ENCODE measurements at places on chromosomes 4 and X.

DNA sequence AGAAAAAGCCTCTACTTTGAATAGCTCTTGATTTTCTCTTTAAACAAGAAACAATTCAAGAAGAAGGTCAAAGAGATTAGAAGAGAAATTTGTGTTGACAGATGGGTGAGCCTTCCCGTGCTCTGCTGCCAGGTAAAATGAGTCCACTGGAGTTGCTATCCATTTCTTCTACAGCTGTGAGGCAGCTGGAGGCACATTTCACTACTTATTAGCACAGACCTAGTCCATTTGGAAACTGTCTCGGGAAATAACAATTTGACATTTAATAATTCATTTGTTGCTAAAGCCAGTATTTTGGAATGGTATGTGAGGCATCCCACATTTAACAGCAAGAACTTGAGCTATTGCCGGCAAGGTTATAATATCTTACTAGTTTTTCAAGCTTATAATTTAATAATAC is 396.8 kb upstream of the GRIA3 start:
- DNase-seq, result no peak
- no peak overlapping the region for H3K27ac ChIP-seq
- H3K4me1 ChIP-seq, result no peaks in the 10 kb centered on the region
- no peaks in the 10 kb centered on the region for H3K27me3 ChIP-seq

DNA sequence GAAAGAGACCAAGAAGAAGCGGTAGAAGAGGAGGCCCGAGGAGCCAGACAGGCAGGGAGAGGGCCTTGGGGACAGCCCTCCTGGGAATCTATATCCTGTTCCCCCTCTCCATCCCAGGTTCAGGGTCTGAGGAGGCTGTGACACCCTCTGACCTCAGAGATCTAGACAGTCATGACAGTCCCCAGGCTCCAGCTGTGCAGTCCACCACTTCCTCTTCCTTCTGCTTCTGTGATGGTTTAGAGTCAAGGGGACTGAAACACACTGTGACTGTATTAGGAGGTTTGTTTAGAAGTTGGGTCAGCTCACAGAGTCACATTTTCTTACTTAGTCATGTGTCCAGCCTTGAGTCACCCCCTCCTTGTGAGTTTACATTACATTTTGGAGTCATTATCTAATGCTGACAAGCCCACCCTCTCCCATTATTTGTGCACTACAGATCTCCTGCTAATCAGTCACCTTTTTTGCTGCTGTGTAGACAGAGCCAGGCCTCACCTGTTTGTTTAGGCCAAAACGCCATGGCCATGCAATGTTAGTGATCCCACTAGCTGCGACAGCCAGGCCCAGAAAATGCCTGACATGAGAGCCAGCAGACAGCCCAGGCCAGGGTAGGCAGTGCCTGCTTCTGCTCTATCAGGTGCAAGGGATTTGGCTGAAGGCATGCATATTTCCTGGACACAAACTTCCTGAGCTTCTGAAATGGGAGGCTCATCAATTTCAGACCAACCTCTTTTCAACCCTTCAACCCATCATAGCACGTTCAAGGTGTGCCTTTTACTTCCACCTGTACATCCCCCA is 26.0 kb downstream of the MANBA start:
- no peaks in the 10 kb centered on the region for H3K36me3 ChIP-seq
- no peak overlapping the region for H3K4me3 ChIP-seq
- peaks cover 4% of the 10 kb centered on the region for H3K4me1 ChIP-seq
- H3K27ac ChIP-seq, result no peak overlapping the region
- no peak for DNase-seq

DNA sequence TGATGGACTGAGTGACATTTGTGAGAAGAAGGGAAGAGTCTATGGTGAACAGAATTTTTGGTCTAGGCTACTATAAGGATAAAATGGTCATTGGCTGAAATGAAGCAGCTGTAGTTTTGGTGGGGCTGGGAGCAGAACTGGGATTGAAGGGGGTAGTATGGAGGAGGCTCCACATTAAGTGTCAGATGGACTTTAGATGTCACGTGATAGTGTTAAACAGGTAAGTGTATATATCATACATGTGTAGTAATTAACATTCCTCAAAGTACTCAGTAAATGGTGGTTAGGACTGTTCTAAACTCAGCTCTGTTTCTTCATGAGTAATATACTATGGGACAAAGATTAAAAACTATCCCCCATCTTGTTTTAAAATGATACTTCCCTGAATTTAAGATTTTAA is 947.9 kb downstream of the PDHA2 start:
- DNase-seq, result no peak
- H3K36me3 ChIP-seq, result no peaks in the 10 kb centered on the region
- H3K27ac ChIP-seq, result no peak overlapping the region
- H3K27me3 ChIP-seq, result no peaks in the 10 kb centered on the region
- no peaks in the 10 kb centered on the region for H3K4me1 ChIP-seq

- H3K4me3 ChIP-seq, result no peak overlapping the region
- no peak for DNase-seq
- H3K27ac ChIP-seq, result no peak overlapping the region
- H3K36me3 ChIP-seq, result no peaks in the 10 kb centered on the region
Measured at GRCh38 chr4:11701966-11702725, 273.5 kb upstream of the HS3ST1 start.

GRCh38 chr4:45063696-45064095 is 337.3 kb upstream of the GNPDA2 start:
- H3K27ac ChIP-seq, result no peak overlapping the region
- no peaks in the 10 kb centered on the region for H3K27me3 ChIP-seq
- peak; percentile 81 for DNase-seq

GRCh38 chr4:66376921-66377320 is 706.6 kb upstream of the EPHA5 start:
- H3K4me3 ChIP-seq, result no peak overlapping the region
- no peaks in the 10 kb centered on the region for H3K36me3 ChIP-seq
- H3K27me3 ChIP-seq, result no peaks in the 10 kb centered on the region
- no peaks in the 10 kb centered on the region for H3K4me1 ChIP-seq

DNA sequence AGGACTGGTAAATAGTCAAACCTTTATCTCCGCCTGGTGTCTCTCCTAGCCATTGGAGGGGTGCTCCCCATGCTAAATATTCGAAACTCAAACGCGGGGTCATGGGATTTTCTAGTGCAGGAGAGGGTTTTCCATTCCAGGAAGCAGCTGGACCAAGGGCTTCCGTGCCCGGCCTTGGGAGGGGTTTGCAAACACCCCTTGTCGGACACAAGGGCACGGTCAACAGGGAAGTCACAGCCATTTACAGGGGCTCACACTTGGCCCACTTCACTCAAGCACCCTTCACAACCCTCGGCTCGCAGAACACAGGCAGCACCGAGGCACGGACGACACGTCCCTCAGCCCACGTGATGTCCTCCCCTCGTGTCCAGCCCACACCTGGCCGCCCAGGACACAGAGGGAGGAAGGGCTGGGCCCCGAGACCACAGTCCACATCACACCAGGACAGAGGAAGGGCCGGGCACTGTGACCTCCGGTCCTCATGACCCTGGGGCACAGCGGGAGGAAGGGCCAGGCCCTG is 10.3 kb upstream of the PLCXD1 start:
- peak; percentile 70 for DNase-seq
- H3K27ac ChIP-seq, result no peak overlapping the region
- peaks cover 7% of the 10 kb centered on the region for H3K4me1 ChIP-seq
- no peaks in the 10 kb centered on the region for H3K36me3 ChIP-seq

- DNase-seq, result no peak
- H3K36me3 ChIP-seq, result no peaks in the 10 kb centered on the region
- H3K27me3 ChIP-seq, result no peaks in the 10 kb centered on the region
- H3K4me3 ChIP-seq, result no peak overlapping the region
- H3K4me1 ChIP-seq, result no peaks in the 10 kb centered on the region
Measured at GRCh38 chr4:153063490-153063889, 127.4 kb downstream of the FHDC1 start.
